ELF-1 (cell line): ENCODE measurements at places on chromosomes 2 and 18.

GRCh38 chr2:208781166-208781565 lies 374.6 kb downstream of the PTH2R start:
- no peak for DNase-seq

DNA sequence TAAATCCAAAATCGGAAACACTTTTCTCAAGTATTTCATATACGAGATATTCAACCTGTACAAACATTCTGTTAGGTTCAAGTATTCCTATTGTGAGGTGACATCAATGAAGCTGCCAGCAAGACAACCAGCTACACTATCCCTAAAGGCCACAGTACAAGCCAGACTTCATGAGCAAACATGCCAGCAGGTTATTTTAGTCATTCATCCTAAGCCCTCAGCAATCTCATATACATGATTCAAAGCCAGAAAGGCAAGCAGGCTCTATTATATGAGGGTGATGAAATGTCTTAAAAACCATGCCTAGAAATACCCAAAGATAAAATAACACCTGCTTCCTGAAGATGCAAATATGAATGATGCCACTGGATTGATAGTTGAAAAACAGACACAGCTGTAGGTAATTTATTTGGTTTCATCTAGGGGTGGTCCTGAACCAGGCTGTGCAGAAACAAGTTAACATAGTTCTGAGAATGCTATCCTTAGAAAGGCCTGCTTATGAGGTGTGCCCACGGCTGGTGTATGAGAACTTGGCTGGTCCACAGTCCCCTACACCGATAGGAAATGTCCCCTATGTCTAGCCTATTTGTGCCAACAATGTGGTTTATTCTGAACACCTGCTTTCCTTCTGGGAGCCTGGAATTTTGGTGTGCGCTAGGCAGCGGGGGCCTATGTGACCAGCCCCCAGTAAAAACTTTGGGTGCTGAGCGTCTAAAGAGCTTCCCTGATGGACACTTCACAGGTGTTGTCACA lies 48.2 kb upstream of the KIDINS220 start:
- DNase-seq: no peak

- DNase-seq: no peak
Observed at GRCh38 chr2:21228041-21228895, 104.5 kb downstream of the TDRD15 start.

DNA sequence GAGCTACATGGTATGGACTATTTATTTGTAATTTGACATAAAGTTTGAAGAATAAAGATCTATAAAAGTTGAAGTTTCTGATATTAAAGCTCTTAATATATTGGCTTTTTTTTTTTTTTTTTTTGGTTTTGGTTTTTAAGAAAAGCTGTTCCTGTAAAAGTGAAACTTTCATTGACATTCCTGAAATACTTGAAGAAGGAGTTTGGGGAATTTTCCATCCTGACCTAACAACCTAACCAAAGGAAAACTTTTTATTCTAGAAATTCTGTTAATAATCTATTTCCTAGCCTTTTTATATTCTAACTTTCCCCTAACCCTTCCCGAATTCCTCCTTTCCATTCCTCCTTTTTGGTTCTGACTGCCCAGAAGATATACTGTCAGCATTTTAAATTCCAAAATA lies 83.7 kb downstream of the ACSL3 start:
- no peak for DNase-seq

- DNase-seq: peak; percentile 65
Observed at GRCh38 chr2:216774620-216775019, 79.3 kb upstream of the IGFBP5 start.

DNA sequence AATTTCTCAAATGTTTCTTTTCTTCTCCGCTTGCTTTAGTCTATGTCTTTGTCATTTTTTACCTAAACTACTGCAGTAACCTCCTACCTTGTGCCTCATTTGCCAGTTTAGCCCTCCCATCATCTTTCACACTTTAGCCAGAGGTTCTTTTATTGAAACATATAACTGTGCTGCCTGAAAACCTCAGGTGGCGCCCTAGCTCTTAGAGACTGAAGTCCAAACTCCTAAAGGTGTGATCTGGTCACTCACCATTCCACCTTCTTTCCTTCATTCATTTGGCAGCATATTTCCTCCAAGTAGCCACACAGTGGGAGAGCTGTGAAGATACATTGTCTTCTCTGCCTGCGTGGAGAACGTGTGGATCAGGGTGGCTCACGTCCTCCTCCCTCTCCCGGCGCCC lies 98.2 kb upstream of the MAPRE2 start:
- no peak for DNase-seq

- DNase-seq: no peak
Observed at GRCh38 chr18:58992301-58993231, 127.9 kb downstream of the ZNF532 start.

DNA sequence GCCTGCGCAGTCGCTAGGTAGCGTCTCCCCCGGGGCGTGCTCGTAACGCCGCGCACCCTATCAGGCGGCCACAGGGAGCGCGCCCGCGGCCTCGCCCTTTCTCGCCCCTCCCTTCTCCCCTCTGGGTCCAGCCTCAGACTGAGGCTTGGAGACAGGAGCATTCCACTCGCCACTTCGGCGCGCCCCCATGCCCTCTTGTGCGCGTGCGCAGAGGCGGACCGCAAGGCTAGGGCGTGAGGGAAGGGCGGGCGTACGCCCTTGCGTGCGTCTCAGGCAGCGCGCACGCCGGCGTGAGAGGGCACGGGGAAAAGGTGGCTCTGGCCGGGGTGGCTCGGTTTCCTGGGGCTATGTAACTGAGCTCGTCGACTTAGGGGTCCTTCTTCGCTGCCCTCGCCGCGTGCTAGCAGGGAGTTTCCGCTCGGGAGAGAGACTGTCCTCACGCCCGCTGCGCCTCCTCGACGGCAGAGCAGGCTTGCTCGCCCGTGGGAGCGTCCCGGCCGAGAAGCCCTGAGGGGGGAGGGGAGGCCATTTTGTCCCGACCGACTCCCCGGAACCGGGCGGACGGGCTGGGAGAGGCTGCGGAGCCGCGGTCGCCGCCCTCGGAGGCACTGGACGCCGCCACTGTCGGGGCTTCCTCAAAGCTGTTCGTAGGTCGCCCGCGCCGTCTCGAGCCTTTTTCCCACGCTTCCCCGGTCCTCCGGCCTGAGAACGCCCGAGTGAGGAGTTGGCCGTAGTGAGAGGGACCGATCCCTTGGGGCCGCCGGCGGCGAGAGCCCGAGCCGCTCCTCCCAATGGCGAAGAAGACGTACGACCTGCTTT lies at the start of gene RAB10:
RAB10 (plus strand) TSS at position 267 of the 819 bp plus-strand sequence; CDS start at position 792, 525 bp downstream.
- peak; percentile 99 for DNase-seq

DNA sequence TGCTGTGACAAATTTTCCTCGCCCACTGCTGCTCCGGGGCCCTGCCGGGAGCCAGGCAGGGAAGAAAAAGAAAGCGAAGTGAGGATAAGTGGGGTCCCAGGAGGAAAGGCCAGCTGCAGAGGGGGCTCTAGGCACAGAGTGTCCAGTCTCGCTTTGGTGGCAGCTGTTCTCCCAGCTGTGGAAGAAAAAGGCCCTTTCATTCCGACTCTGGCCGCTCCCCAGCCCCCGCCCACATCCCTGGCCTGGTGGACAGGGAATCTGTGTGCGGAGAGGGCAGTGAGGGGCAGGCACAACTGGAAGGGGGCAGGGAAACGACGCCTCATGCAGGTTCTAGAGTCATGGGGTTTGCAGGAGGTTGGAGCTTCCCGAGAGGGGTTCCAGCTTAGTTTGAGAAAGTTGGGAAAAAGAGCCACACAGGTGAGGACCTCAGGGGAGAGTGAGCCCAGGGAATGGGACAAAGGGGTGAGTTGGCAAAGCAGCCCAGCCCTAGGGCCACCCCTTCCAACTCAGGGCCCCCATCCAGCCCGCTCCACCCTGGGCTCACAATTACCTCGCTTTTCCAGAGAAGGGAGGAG lies 1.8 kb downstream of the RTKN start:
- DNase-seq: peak; percentile 52

DNA sequence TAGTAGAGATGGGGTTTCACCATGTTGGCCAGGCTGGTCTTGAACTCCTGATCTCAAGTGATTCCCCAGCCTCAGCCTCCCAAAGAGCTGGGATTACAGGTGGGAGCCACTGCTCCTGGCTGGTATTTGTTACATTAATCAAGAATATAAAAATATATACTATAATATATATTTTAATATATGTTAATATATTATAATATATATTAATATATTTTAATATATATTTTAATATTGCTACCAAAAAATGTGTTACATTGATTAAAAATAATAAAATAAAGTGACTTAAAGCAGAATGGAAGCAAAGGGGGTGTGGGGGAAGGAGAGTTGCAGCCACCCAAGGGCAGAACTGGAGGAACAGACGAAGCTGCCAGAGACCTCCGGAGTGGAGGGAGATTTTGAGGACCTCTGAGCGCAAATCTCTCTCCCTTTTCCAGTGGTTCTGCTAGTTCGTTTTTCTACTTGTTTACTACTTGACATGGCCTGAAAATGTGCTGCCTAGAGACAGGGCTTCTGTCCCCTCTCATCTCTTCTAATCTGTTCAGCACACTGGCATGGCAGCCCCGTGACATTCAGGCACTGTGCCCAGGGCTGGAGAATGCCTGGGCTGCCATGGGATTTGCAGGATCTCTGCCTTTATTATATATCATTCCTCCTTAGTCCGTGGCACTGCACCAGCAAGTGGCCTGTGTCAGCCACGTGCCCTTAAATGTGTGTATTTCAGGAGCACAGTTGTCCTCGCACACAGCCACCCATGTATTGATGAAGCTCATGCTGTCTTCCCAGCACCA lies 47.9 kb upstream of the RAB12 start:
- no peak for DNase-seq

DNA sequence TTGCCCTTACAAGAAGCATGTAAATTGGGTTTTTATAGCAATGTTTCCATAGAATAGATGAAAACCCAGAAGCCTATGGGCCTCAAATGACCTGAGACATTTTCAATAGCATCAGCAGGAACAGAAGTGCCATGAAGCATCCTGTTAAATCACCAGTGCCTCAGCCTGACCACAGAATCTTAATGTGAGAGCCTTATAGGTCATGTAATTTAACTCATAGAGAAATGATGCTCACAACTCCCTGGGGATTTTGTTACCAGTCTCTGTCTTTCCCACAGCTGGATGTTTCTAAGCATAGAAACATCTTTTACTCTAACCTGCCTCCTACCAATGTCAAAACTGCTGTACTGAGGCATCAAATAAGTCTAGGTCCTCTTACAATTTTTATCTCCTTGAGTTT lies 295.8 kb upstream of the ACVR2A start:
- no peak for DNase-seq

- DNase-seq: no peak
Observed at GRCh38 chr2:176385219-176385759, 116.0 kb downstream of the MTX2 start.

GRCh38 chr2:63692002-63692606 lies 103.3 kb downstream of the MDH1 start:
- no peak for DNase-seq

DNA sequence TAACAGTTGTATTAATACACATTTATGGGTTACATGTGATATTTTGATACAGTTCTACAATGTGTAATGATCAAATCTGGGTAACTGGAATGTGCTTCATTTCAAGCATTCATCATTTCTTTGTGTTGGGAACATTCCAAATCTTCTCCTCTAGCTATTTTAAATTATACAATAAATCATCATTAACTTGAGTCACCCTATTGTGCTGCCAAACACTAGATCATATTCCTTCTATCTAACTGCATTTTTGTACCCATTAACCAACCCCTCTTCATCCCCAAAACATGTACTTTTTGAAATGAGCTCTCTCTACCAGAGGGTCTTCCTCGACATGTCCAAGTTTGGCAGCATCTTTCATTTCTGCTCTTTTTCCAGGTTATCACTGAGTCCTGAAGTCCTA lies 81.1 kb upstream of the TTC39C start:
- no peak for DNase-seq

GRCh38 chr2:146239392-146240135 lies 1605.3 kb upstream of the ACVR2A start:
- no peak for DNase-seq

DNA sequence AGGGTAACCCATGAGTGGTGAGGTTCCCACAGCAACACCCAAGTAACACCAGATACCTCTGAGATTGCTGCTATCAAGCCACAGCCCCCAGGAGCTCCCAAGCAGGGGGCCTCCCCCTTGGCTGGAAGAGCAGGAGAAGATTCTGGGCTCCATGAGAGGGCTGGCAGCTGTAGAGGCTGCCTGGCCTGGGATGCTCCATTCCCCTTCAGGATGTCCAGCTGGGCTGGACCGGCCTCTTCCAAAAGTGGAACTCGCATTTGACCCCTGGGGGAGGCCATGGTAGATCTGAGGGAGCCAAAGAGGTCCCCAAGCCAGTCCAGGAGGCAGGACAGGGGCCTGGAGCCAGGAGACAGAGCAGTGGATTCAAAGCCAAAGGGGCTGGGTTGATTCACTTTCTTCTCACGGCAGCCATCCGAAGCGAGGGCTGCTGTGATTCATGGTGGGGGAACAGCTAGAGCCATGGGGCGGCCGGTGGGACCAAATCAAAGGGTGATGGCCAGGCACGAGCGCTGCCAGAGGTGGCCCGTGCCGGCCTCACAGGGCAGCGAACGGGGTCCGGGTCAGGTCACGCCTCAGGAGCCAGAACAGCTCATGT lies 95.3 kb upstream of the ID2 start:
- no peak for DNase-seq

DNA sequence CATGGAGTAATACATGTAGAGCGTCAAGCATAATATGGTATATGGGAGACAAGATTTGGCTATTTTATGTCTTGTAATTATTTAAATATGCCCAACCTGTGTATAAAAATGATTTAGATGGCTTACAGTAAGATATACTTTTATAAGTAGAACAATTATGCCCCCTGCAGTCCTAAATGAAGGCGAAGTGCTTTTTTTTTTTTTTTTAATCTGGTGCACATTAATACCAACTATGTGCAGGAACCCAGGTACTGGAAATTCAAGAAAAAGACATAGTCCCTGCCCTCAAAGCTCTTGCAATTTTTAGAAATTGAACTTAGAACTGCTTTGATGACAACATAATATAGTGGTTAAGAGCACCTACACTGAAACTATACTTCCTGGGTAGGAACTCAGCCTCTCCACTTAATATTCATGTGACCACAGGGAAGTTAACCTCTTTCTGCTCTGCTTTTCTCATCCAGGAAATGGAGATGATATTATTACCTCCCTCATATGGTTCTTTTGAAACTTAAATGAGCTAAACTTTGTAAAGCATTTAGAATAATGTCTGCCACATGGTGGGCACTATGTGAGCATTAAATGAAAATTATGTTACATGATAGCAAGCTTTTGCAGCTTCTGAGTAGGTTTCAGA lies 38.1 kb downstream of the AFTPH start:
- DNase-seq: no peak

- DNase-seq: peak; percentile 10
Observed at GRCh38 chr2:105521176-105521575, 122.3 kb upstream of the FHL2 start.
